ENCODE measurements at places on chromosomes 13 and 19. TPM values are rescaled to one million over a fixed set of nuclear protein-coding genes. Genes with fewer than 3 reads are reported as not detected.

Gene ADGRE1
- total RNA-seq: not detected

Gene TEX26
- not detected for total RNA-seq

Gene ZNF486
- total RNA-seq: 1.1 TPM

Gene NDUFA7
- total RNA-seq: 11.8 TPM

Gene ZNF726
- total RNA-seq: not detected

Gene MTIF3
- total RNA-seq: 23.6 TPM

Gene KCNJ14
- total RNA-seq: 6.1 TPM

Gene TEX101
- total RNA-seq: not detected

Gene ZNF71
- total RNA-seq: 30.5 TPM

Gene ATP12A
- total RNA-seq: not detected

Gene TFDP1
- total RNA-seq: 15.8 TPM

Gene N4BP2L1
- 27.2 TPM for total RNA-seq

DNA sequence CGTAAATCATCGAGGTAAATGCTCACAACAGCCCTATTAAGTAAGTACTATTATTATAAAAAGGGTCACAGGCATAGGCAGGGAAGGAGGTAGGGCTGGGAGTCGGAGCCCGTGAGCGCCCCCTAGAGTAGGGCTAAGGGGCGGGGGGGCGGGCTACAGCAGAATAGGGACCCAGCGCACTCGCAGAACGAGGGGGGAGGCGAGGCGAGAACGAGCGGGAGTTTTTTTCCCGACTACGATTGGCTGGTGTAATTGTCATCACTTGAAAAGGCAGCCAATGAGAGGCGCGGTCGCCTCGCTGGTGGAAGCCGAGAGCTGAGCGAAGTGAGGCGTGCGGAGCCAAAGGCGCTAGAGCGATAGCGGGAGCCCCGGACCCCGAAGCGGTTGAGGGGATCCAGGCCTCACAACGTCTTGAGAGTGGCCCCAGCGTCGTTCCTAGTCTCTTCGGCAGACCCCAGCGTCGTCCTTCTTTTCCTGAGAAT lies 24.2 kb downstream of the KEAP1 start:
- DNase-seq: peak; percentile 85

DNA sequence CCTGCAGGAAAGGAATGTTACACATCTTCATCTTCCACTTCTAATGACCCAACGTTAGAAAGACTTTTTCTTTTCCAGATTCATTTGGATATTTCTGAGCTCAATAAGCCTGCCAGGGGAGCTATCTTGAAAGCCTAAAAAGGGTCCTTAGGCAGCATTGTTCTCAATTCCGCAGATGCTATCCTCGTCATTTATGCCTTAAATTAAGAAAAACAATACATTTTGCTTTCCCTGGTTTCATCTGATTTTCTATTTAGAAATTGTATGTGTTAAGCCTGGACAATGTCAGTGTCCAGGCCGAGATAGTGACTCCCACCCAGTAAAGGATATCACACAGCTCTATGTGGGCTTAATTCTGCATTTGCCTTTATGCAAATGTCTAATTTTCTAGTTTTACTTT lies 721.3 kb downstream of the DIAPH3 start:
- no peak for DNase-seq

- DNase-seq: no peak
These were observed 105.2 kb downstream of the SLITRK6 start for GRCh38 chr13:85693889-85694511.

GRCh38 chr19:36528921-36529518 lies 949 bp upstream of the ZNF260 start:
- DNase-seq: no peak

DNA sequence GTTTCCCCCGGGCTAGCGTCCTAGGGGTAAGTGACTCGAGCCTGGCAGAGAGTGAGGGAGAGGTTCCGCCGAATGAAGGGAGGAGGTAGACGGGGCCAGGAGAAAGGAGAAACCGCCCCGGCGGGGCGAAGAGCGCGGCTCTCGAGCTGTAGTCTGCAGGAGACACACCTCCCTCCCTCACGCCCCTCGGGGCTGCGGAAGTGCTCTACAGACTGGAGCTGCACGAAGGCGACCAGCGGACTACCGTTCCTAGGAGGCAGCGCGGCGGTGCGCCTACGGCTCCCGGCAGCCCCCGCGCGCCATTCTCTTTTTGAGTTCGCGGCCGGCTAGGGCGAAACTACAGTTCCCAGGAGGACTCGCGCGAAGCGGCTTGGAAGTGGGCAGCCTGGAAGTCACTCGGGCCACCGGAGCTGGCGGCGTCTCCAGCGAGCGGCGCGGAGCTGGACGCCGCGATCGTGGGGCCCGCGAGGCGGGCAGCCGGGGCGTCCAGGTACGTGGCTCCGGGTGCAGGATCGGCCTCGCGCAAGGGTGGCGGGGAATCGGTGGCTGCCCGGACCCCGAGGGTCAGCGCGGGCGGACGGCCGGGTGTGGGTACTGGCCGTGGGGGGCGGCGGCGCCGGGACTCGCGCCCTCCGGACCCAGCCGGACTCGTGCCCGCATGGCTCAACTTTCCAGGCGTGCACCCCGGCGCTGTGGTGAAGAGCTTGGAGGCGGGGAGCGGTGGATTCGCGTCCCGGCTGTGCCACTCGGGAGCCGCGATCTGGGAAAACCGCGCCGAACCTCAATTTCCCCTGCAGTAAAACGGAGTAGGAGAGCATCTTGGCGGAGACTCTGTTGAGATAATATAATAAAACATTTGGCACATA lies at the start of gene SIPA1L3:
TSS of gene SIPA1L3 (plus strand) at position 340 of the 866 bp plus-strand sequence. CDS start 174,358 bp downstream, outside the sequence.
- peak; percentile 84 for DNase-seq

GRCh38 chr19:40947573-40947972 lies 43.5 kb upstream of the CYP2B6 start:
- DNase-seq: no peak

- no peak for DNase-seq
These were observed 192.1 kb downstream of the KATNAL1 start for GRCh38 chr13:30115257-30115600.

DNA sequence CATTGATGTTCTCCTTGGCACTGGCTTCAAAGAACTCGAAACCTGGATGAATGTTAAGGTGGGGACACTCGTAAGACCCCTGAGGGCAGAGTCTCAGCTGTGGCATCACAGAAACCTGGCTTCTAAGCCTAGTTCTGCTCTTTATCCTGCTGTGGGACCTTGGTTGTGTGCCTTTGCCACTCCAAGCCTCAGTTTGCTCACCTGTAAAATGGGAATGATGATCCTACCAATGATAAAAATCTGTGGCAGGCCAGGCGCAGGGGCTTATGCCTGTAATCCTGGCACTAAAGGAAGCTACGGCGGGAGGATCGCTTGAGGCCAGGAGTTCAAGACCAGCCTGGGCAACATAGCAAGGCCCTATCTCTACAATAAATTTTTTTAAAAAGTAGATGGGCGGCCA lies 13.9 kb downstream of the RAB3D start:
- no peak for DNase-seq

- DNase-seq: no peak
These were observed 4.2 kb downstream of the LGALS7B start for GRCh38 chr19:38793177-38793576.

DNA sequence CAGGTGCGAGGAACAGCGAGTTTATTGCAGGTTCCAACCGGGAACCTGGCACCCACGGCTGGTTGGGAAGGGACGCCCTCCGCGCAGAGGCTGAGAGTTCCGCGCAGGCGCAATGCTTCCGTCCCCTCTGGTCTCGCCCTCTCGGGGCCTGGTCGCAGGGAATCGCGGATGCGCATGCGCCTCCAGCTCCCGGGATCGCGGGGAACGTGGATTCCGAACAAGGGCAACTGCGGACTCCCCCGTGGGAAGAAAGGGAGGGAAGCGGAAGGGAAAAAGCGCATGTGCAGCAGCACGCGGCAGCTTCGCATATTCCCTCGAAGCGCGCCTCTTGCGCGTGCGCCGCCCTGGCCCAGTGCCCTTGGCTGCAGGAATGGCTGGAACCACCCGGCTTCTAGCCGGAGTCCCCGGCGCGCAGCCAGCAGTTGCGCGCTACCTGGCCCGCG lies 1.1 kb downstream of the TSSK6 start:
- DNase-seq: no peak

DNA sequence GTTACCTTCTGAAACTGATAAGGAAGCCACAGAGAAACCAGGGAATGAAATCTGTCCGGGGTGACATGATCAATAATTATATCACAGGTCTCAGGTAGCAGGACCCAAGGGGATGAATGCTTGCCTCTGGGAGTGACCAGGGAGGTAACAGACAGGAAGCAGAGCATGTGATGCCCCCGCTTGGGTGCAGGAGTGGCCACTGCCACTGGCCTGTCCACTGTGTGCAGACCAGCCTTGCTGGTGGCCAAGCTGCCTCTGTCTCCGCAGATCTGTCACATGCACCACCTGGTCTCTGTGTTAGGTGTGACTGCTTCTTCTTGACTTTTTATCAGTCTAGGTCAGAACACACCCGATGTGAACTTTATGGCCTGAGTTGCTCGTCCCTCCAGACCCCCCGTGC lies 71.8 kb downstream of the PEPD start:
- no peak for DNase-seq

DNA sequence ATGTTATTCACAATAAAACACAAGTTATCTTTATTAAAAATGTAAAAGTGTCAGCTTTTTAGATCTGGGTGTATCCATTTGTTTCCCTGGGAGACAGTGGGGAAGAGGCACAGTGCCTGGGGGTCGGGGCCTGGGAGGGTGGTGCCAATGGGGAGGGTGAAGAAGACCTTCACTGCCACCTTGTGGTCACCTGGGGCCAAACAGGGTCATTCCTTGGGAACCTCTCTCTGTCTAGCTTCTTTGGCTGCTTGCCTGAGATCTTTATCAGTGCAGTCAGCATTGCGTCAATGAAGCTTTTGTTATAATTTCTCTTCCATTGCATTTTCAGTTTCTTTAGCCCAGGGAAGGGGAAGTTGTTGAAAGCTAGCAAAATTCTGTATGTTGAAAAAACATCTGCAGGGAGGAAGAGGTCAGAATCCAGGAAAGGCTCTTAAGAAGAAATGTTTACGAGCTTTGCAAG lies 39.1 kb downstream of the PCDH8 start:
- DNase-seq: no peak

GRCh38 chr19:1377965-1378785 lies 5.5 kb upstream of the NDUFS7 start:
- DNase-seq: no peak

DNA sequence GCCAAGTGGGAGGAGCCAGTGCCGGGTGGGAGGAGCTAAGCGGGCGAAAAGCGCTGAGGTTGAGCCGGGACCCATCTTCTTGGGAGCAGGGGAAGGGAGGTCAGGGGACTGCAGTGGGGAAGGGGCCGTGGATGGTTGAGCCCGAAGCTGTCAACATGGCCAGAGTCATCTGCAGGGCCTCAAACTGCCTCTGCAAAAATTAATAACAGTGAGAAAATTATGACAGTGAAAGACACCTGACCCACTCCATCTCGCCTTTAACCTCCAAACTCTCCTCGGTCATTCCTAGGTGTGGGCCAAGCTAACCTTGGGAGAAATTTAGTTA lies 30.1 kb downstream of the ZNF557 start:
- no peak for DNase-seq

- no peak for DNase-seq
These were observed 12.4 kb upstream of the BBC3 start for GRCh38 chr19:47243364-47243775.

GRCh38 chr13:80359778-80360452 lies 19.0 kb upstream of the SPRY2 start:
- DNase-seq: no peak

DNA sequence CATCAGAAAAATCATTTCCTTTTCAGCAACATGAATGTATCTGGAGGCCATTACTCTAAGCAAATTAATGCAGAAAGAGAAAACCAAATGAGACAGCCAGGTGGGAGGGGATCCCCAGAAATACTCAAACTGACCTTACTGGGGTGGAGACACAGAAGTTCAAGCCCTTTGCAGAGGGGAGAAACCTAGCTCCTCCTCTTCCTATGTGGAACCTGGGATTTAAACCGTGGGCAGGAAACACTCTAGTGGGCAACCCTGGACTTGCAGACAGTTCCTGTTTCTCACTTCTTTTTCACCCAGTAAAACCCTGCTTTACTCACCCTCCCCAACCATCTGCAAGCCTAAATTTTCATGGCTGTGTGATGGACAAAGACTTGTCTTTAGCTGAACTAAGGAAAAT lies 61.3 kb downstream of the SLITRK6 start:
- DNase-seq: no peak

GRCh38 chr19:31546205-31546960 lies 197.1 kb upstream of the TSHZ3 start:
- no peak for DNase-seq

GRCh38 chr13:86087244-86087643 lies 288.0 kb upstream of the SLITRK6 start:
- no peak for DNase-seq

GRCh38 chr19:42515241-42515832 lies 12.9 kb downstream of the CEACAM1 start:
- no peak for DNase-seq

DNA sequence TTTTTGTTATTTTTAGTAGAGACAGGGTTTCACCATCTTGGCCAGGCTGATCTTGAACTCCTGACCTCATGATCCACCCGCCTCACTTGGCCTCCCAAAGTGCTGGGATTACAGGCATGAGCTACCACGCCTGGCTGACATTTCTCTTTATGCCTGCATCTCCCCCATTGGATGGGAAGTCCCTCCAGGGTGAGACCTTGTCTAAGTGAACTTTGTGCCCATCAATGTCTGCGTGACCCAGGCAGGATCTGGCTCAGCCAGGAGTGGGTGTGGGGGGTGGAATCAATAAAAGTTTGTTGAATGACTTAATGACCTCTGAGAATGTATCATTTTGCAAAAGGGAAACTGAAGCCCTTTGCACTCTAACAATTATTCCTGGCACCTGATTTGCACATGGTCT lies 1.8 kb upstream of the ARRDC5 start:
- DNase-seq: no peak

DNA sequence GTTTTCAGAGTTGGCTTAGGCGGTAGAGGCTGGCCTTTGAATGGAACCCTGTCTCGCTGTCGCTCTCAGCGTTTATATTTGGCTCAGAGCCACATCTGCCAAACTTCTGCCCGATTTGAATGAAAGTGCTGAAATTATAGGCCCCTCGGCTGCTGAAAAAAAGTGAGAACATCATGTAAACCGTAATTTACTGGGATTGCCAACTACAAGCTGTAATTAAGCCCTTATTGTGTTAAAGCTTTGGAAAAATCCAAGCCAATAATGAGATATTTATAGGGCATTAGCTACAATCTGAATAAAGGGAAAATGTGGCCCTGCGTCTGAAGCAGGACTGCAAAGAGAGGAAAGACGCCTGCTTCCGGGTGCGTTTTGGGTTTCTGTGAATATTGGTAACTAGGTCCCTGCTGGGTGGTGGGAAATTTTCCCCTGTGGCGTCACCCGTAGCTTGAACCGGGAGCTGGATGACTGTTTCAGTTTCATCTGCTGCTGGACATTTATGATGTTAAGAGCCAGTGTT lies 9.9 kb downstream of the DNM2 start:
- no peak for DNase-seq

Measured in ascending aorta (tissue), 2 donors.